ENCODE measurements at places on chromosomes 6 and 20.

DNA sequence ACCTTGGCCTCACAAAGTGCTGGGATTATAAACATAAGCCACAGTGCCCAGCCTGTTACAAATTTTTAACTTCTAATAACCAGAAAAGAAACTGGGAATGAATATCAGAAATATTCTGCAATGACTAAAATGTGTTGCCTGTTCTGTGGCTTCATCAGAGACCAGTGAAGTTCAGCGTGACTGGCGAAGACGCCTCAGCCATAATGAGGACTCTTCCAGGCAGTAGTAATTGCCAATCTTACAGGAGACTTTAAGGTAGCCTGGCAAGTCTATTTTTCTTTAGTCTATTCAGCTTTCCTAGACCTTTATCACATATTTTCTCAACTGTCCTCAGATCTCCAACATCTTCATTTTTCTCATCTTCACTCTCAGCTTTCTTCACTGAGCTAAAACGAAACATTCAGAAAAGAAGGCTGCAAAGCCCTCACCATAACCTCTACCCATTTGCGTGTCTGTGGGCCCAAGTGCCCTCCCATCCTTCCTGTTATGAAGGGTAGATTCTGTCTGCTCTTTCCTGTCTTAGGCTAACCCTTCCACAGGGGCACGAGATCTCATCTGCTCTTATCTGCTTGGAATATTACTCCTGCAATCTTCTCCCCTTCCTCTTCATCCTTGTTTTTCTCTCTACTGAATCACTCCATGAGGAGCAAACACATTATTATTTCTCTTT lies 42.0 kb upstream of the OLIG3 start:
- DNase-seq: peak; percentile 16

DNA sequence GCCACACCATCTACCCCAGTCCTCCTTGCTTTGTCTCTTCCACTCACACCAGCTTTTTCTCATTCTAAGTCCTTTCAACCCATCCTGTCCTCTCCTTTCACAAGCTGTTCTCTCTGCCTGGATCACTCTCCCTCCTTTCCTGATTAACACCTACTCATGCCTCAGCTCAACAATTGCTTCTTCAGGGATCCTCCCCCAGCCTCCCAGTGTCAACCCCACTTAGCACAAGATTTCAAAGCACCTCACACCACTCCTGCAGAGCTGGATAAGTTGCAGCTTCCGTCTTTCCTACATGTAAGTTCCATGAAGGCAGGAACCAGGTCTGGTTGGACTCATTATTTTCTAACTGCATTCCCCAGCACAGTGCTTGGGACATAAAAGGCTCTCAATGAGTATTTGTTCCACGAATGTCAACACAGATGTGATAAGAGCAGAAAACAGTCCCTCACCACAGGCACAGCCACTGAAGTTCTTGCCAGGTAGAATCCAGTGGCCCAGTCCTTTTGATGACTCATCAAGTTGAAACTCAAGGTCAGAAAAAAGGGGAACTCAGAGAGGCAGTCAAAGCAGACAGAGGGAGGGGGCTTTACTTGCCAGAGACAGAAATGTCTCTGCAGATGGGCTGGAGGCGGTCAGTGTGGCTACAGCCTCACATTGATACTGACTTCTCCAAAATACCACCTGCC lies 193.4 kb upstream of the PRDM1 start:
- DNase-seq: no peak

- DNase-seq: no peak
Measured at GRCh38 chr6:30530014-30530413, 26.3 kb downstream of the GNL1 start.

DNA sequence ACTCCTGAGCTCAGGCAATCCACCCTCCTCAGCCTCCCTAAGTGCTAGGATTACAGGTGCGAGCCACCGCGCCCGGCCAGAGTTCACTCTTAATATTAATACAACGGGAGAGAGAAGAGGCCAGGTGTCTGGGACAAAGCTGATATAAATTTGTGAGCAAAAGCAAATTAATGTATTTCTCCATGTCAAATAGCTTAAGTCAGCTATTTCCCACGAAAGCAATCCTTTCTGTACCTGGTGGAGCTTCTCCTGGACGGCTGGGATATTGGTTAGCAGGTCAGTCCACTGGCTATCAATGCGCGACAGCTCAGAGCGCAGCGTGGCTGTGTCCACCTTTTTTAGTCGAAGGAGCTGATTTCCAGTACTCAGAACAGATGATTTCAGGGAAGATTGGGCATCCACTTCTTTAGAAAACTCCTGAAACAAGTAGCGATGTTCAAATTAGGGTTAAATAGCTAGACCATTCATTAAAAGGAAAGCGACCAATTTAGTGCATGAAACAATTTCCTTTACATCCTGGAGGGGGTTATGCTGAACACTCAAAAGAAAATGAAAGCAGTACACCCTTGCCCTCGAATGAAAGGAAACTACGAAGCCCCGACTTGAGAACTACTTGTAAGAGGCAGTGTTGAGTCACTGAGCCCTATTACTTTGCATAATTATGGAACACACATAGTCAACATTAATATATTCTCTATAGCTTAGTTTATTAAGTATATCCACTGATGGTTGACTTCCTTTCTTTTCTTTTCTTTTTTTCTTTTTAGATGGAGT lies 403.4 kb downstream of the SYNE1 start:
- peak; percentile 32 for DNase-seq

DNA sequence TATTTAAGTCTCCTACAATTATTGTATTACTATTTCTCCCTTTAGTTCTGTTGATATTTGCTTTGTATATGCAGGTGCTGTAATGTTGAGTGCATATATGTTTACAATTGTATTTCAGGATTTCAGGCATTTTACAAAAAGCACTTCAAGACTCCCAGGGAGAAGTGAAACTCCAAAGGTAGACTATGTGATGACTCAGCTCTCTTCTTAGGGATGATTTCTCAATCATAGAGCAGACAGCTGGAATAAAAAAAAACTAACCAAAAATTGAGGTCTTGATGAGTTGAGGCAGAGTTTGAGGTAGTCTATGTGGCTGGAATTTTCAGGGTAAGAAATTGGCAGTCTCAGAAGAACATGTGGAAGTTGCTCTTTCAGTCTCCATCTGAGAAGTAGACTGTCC lies 786.1 kb downstream of the TFAP2A start:
- DNase-seq: no peak

DNA sequence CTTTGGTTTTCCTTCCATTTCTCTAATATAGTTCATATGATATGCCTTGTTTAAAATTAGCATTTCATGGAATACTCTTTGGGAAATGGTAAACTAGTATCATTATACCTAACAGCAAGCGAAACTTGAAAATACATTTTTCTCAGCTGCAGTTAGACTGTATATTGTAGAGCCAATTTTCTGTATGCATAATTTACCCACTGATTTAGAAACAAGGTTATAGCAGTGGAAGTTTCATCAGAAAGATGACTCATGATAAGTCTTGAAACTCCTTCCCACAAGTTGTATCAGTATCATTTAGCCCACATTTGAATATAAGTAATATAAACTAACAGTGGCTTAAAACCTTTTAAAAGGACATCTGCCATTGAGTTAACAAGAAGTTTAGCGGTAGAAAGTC lies 164.8 kb upstream of the BMP5 start:
- DNase-seq: no peak

DNA sequence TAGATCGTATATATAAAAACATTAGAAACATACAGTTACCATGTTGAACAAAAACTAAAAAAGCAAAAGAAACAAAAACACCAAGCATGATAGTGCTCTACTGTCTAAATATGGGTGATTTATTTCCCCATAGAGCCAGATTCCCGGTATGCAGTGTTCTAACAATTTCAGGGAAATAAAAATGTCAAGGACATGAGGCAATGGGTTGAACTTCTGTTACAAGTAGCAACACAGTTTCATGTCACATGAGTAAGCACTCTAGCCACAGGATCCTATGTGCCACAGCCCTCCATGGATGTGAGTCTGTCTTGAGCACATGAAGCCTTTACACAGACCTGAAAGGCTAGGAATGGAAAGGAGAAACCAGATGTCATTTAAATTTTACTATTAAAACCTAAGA lies 96.0 kb downstream of the MAP3K5 start:
- DNase-seq: no peak

GRCh38 chr6:34663831-34664255 lies 32.7 kb downstream of the ILRUN start:
- no peak for DNase-seq

GRCh38 chr6:116387374-116387773 lies 16.6 kb downstream of the DSE start:
- no peak for DNase-seq

DNA sequence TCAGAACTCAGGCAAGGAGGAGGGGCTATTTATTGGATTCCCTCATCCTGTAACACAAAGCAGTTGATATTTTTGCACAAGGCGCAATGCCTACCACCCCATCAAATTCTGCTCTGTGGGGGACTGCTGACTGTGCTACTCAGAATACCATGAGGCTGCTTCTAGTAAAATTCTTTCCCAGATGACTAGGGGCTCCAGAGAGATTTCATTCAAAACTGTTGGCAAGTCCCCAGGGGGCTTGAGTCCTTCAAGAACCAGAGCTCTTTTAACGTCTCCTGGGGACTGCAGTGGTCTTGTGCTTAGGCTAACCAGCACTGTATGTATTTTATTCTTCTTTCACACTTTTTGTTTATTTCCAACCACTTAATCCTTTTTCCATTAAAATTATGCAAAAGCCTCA lies 365.9 kb upstream of the AGPAT4 start:
- DNase-seq: no peak

GRCh38 chr20:37142708-37143107 lies 36.4 kb upstream of the RPN2 start:
- no peak for DNase-seq

- DNase-seq: no peak
Measured at GRCh38 chr6:38150021-38150420, 330.5 kb downstream of the ZFAND3 start.

DNA sequence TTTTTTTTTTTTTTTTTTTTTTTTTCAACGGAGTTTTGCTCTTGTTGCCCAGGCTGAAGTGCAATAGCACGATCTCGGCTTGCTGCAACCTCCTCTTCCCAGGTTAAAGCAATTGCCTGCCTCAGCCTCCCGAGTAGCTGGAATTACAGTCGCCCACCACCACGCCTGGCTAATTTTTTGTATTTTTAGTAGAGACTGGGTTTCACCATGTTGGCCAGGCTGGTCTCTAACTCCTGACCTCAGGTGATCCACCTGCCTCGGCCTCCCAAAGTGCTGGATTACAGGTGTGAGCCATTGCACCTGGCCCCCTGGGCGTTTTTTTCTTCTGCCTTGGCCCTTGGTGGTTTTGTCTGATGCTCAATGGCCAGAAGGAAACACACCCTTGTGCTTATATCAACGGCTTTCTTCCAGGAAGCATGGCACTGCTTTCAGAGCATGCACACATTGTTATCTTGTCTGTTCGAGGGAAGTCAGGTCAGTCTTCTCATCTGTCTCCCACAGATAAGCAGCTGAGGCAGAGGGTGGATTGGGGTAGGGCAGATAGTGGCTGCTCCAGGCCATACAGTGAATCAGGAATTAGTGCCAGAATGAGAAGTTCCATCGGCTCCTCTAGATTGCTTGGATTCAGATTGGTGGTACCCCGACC lies 203.1 kb downstream of the TSHZ2 start:
- DNase-seq: no peak

GRCh38 chr6:22749696-22750095 lies 180.3 kb downstream of the HDGFL1 start:
- no peak for DNase-seq

GRCh38 chr6:94041945-94042709 lies 622.8 kb upstream of the EPHA7 start:
- no peak for DNase-seq

GRCh38 chr20:21901470-21902275 lies 196.2 kb downstream of the PAX1 start:
- DNase-seq: no peak

DNA sequence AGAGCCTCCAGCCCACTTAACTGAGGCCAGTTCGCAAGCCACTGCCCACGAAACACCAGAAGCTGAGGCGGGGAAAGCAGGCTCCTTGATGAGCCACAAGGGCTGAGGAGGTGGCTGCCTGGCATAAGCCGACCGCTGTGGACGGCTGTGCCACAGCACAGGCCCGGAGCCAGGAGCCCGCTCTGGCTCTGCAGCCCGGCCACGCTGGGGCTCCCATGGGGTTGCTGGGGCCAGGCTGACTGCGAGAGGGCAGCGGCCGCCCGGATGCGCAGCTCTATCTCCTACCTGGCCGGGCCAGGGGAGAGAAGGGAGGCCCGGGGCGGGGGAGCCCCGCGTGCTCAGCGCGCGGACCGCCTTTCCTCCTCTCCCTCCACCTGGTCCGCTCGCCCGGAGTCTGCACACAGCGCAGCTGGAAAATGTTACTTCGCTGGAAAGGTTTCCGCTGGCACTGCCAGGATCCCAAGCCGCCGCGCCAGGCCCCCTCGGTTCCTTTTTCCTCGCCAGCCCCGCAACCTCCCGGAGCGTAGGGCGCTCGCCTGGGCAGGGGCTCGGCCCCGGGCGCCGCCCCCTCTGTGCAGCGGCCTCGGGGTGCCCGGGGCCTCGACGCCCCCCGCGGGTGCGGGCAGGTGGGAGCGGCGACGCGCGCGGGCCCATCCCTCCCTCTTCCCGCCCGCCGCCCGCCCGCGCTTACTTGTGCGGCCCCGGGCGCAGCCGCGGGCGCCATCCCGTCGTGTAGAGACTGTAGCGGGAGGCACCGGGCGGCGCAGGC lies 657 bp downstream of the EMILIN3 start:
- no peak for DNase-seq

GRCh38 chr6:164273491-164273890 lies 859.0 kb downstream of the QKI start:
- no peak for DNase-seq

GRCh38 chr20:43723186-43723585 lies 3.6 kb downstream of the GTSF1L start:
- no peak for DNase-seq

- no peak for DNase-seq
Measured at GRCh38 chr20:45617591-45617990, 11.9 kb upstream of the WFDC10A start.

DNA sequence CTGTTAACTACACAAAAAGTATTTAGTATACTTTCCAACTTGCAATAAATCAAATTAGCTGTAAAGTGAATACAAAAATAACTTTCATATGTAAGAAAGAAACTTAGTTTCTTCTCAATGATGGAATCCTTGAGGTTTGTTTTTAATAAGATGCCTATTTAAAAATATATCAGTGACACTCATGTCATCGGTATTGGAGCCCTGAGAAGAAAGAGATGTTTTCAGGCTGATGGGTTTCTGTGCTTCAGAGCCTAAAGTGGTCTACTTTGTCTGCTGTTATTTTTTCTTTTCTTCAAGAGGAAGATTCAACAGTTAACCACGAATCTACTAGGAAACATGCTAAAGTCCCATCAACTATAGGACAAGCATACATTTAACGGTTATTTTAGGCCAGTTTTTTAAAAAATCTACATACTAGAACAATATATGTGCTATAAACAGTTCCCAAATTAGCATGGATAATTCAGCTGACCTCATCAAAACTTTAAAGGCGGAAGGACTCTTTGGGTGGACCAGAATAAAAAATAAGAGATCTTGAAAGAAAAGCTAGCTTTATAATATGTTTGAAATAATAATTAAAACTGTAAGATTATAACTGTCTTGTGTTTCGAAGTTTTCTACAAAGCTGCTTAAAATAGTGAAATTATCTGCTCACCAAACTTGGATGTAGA lies 147.0 kb upstream of the SAMD5 start:
- no peak for DNase-seq

GRCh38 chr6:91167846-91168245 lies 581.0 kb upstream of the MAP3K7 start:
- no peak for DNase-seq

Measured in Jurkat, Clone E6-1 (cell line).